ENCODE measurements at places on chromosomes 2 and 18. TPM values are rescaled to one million over a fixed set of nuclear protein-coding genes. Genes with fewer than 3 reads are reported as not detected.

DNA sequence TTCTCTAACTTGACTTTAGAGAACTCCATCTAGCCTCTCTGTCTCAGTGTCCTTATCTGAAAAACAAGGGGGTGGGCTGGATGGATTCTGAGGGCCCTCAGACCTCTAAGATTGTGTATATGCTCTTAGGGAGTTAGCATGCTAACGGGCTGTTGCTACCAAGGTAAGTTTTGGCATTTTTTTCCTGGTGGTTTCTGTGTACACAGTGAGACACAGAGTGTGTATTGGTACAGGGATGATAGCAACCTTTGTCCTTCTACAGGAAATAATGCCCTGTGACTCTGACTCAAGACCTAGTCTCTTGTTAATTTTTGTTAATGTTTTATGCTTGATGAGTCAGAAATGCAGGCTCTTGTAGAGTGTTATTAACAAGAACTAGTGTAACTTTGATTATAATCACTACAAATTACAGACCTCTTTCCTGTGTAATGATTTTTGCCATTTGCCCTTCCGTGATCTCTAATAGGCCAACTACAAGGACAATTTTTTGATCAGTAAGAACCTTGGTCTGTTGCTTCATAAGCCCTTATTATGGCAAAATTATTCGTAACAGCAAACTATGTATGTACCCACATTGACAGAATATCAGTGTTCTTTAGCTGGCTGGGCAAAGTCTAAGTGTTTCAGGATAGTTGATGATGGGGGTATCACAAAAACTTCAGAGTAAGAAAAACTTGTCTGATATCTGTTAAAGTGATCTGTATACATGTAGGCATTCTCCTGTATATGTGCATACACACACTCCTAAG, 89.7 kb downstream of the SPTBN1 start:
- DNase-seq: no peak

GRCh38 chr18:4078246-4078645, 376.9 kb downstream of the DLGAP1 start:
- no peak for DNase-seq

DNA sequence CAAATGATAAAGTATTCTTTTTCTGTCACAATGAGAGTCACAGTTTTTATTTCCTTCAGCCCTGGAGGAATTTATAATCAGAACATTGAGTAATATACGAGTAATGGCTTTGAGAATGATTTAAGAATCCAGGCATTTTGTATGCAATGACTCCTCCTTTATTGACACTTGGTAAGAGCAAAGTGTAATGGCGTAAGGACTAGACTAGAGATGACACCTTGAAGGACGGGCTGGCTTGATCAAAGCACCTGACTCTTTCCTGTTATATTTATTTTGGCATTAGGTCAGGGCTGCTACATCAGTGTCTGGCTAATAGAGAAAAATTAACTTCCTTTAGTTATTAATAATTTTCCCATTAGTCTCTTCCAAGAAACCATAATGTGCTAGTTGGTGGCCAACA, 482.4 kb upstream of the GCFC2 start:
- DNase-seq: no peak

DNA sequence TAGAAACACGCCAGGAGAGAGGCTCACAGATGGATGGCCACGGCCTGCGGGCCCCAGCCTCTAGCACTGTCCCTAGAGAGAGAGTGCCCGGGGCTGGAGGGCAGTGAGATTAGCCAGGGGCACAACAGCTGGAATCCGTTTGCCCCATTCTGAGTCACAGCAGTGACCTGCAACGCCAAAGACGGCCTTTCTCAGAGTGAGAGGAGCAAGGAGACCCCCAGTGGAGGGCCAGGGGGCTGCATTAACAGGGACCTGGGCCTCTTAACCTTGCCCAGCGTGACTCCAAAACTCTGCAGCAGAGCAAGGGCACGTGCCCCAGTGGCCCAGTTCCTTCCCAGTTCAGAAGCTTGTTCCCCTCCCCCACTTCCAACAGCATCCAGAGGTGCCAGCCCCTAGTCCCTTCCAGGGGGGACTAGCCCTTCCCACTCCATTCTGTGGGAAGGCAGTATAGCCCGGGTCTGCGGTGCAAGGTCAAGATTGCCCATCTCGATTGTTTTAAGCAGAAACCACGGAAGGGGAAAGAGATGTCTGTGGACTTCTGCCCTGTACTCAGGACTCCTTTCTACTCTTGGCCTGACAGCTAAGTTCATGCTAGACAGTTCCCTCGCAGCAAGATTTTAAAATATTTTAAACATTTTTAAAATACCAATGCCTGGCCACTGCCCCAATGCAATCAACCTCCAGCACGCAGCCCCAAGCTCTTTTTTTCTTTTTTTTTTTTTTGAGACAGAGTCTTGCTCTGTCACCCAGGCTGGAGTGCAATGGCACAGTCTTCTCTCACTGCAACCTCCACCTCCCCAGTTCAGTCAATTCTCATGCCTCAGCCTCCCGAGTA, 50.9 kb upstream of the BIN1 start:
- no peak for DNase-seq

GRCh38 chr18:51137026-51137729, 60.3 kb downstream of the MEX3C start:
- DNase-seq: no peak

GRCh38 chr2:12684471-12684936, 32.2 kb upstream of the TRIB2 start:
- DNase-seq: no peak

DNA sequence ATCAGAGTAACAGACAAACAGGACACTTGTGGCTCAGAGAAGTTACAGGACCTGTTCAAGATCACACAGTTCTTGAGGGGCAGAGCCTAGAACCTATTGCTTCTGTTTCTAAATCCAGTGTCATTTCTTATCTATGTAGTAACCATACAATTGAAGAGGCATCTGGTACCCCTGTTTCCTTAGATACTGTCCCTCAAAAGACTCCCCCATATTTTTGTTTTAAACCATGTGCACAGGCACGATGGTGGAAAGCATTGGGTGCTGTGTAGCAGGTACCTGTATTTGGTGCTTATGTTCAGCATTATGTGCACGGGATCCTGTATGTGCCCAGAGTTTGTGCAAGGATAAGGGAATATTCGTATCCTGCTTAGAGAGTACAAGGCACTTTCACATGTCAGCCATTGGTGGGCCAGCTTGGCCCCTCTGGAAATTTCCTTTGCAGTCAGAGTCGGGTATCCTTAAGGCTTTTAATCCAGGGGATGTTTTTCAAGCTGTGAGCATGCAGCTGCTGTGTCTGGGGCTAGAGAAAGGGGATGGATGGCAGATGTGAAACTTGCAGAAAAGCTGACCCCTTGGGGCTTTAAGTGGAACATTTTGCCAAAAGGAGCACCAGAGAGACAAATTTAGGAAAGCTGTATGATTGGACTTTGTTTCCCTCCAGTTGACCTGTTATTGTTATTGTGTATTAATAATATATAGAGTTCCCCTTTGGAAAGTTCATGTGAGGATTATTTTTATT, 2.1 kb downstream of the LBH start:
- no peak for DNase-seq

- DNase-seq: no peak
These were observed 1616.3 kb upstream of the ACVR2A start for GRCh38 chr2:146228466-146229058.

DNA sequence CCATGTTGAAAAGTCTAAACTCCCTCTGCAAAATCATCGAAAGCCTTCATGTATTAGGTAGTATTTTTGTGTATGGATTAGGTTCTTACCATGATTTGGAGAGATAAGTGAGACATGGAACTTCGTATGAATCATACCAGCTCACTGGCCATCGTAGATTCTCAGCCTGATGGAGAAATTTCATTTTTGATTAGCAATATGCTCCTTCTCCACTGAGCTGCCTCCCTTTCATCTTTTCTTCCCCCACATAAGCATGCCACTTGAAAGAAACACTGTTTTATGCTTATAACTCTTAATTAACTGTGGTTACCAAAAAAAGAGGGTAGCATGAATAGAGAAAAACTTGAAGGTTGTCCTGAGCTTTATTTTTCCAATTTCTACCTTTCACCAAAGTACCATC, 111.9 kb downstream of the NCK2 start:
- no peak for DNase-seq

DNA sequence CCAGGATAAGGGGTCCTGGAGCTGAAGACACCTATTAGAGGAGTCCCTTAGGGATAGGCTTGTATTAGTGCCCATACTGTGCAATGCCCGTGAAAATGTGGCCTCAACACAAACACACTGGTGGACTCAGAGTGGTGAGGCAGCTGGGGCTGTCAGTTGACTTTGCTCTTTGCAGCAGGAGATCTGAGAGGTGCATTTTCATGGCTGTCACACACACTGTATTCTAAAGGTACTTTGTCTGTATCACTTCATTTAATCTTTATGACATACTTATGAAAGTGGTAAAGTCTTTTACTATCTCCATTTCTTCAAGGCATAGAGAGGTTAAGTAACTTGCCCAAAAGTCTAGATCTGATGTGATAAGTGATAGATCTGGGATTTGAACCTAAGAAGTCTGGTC, 55.1 kb upstream of the GCFC2 start:
- no peak for DNase-seq

DNA sequence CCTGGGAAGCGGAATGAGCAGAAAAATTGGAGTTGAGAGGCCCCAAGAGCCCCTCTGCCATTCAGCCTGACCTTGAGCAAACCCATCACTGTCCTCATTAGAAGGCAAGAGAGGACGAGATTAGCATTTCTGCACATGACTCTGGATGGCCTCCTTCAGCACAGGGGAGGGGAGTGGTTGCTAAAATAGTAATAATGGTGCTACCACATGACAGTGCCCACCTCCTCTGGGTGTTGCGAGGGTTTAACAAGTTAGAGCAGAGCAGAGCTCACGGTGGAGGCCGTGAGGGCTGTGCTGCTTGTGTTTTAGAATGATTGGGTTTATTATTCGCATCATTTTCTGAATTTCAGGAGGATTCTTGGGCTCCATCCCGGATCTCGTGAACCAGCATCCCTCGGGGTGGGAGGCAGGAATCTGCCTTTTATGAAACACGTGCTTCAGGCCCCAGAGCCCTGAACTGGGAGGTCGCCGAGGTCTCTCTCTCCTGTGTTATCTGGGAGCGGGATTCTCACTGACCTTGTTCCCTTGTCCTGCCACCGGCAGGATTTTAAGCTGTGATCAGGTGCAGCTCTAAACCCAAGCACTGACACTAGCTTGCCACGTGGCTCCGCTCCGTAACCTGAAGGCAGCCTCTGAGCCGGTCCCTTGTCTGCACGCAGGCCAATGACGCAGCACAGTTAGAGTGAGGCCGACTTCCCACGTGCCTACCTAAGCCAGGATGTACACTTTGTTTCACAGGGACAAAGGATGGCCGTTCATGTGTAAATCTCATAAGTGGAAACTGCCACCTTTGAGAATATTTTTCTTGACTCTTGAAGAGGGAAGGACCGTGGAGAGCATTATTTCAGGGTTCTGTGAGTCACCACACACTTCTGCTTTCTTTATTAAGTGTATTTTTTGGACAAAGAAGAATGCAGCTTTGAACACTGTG, 142.3 kb downstream of the ACOXL start:
- no peak for DNase-seq

DNA sequence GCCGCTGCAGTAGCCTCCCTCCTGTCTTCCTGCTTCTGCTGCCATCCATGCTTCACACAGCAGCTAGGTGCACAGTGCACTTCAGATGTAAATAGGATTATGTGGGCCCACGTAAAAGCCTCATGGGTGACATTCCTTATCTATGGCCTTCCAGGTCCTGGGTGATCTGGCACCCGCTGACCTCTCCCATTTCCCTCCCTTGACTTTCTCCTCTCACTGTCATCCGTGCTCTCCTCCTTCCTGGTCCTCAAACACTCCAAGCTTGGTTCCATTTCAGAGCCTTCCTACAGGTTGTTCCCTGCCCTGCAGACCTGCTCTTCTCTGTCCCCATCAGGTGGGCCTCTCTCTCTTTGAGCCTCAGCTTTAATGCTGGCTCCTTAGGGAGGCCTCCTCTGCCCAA, 4.0 kb upstream of the SMYD5 start:
- DNase-seq: no peak

DNA sequence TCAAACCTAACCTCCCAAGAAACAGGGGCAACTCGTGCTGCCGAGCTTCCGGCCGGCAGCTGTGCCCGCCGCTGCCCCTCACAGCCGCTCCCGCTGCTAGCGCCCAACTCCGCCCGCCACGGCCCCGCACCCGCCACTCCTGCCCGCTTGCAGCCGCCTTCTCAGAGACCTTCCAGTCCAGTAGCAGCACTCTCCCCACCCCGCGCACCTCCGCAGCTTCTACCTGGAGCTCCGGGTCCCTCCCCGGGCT, 722 bp upstream of the C2orf15 start:
- no peak for DNase-seq

DNA sequence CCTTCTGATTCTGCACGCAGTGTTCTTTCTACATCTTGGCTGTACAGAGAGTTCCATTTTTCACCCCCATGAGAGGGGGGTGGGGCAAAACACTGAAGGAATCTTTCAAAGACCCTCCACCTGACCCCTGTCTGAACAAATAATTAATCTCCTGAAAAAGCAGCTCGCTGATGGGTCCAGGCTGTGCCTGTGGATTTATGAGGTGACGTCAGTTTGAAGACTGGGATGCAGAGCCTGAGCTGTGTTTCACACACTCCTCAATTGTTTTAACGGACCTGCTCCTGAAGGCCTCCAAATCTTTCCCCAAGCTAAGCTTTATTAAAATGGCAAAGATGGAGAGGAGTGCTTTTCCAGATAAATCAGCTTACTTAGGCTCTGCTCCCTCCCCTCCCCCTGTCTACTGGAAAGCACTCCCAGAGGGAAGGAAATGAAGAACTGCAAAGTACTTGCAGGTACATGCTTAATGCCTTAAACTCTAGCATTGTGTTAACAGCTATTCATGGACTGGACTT, 390.2 kb upstream of the TNP1 start:
- no peak for DNase-seq

DNA sequence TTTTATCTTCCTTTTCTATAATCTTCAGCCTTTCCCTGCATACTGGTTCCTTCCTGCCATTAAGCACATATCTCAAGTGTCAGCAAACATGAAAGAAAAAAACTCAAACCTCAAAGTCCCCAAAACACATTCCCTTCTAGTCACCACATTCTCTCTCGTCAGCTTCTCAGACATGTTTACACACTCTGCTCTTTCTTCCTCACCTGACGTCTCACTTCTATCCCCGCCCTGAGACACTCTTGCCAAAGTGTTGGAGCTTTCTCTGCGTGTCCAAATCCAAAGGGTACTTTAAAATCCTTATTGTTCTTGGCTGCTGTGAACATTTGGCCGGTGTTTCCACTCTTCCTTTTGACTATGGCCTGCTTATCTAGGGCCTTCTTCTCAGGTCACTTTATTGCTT, 47.9 kb downstream of the SOX11 start:
- no peak for DNase-seq

- no peak for DNase-seq
These were observed 60.3 kb upstream of the AGPS start for GRCh38 chr2:177332026-177332991.

The CDH2 gene
- total RNA-seq: 81.5 TPM

The BUB1 gene
- 0.46 TPM for total RNA-seq

The FAM110C gene
- total RNA-seq: 5.1 TPM

The ELOA2 gene
- total RNA-seq: not detected

The GREB1 gene
- 33.5 TPM for total RNA-seq

The PIKFYVE gene
- 58.7 TPM for total RNA-seq

The NEURL3 gene
- 0.60 TPM for total RNA-seq
